ENCODE measurements at places on chromosomes 5 and 9.

GRCh38 chr5:11985993-11986392, 81.7 kb upstream of the CTNND2 start:
- DNase-seq: no peak

- DNase-seq: no peak
Observed at GRCh38 chr9:136740971-136741882, 1.5 kb downstream of the LCN10 start.

- no peak for DNase-seq
Observed at GRCh38 chr9:118987167-118987566, 382.1 kb downstream of the BRINP1 start.

DNA sequence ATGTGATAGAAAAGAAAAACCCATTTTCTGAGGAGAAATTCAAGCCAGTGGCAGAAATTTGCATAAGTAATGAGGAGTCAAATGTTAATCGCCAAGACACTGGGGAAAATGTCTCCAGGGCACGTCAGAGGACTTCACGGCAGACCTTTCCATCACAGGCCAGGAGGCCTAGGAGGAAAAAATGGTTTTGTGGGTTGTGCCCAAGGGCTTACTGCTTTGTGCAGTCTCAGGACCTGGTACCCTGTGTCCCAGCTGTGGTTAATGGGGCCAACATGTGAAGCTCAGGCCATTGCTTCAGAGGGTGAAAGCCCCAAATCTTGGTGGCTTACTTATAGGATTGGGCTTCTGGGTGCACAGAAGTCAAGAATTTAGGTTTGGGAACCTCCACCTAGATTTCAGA, 54.8 kb upstream of the ADAMTS2 start:
- no peak for DNase-seq

DNA sequence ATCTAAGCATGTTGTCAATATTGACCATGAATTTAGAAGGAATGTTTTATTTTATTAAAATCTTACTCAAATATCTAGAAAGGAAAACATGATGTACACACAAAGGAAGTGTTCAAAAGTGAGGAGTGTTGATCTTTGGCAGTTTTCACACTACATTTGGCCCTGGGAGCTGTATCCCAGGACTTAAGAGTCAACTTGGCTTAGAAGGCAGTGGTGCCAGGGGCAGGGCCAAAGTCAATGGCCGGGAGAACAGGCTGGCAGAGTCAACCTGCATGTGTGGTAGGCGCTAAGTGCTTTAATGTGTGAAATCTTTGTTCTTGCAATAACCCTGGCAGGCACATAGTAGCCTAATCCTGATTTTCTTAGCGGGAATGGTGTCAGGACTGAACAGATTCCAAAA, 228.4 kb downstream of the TENT4A start:
- no peak for DNase-seq

- peak; percentile 11 for DNase-seq
Observed at GRCh38 chr5:83184534-83184933, 107.2 kb downstream of the XRCC4 start.

- no peak for DNase-seq
Observed at GRCh38 chr5:140565780-140566095, 1.1 kb downstream of the SLC35A4 start.

DNA sequence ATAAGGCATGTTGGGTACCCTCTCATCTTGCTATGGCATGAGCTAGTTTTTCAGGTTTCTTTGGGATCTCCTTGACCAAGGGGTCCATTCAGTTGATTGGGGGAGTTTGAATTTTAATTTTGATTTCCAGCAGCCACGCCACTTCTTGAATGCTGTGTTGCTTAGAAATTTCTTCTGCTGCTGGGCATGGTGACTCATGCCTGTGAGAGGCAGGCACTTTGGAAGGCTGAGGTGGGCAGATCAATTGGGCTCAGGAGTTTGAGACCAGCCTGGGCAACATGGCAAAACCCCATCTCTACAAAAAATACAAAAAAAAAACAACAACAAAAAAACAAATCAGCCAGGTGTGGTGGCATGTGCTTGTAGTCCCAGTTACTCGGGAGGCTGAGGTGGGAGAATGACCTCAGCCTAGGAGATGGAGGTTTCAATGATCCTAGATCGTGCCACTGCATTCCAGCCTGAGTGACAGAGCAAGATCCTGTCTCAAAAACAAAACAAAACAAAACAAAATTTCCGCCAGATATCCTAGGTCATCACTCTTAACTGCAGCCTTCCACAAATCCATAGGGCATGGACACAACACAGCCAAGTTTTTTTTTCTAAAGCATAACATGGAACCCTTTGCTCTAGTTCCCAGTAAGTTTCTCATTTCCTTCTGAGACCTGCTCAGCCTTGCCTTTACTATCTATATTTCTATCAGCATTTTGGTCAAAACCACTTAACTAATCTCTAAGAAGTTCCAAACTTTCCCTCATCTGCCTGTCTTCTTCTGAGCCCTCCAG, 17.7 kb downstream of the TMC1 start:
- no peak for DNase-seq

- DNase-seq: peak; percentile 44
Observed at GRCh38 chr5:127011153-127011552, 19.2 kb downstream of the MARCHF3 start.

DNA sequence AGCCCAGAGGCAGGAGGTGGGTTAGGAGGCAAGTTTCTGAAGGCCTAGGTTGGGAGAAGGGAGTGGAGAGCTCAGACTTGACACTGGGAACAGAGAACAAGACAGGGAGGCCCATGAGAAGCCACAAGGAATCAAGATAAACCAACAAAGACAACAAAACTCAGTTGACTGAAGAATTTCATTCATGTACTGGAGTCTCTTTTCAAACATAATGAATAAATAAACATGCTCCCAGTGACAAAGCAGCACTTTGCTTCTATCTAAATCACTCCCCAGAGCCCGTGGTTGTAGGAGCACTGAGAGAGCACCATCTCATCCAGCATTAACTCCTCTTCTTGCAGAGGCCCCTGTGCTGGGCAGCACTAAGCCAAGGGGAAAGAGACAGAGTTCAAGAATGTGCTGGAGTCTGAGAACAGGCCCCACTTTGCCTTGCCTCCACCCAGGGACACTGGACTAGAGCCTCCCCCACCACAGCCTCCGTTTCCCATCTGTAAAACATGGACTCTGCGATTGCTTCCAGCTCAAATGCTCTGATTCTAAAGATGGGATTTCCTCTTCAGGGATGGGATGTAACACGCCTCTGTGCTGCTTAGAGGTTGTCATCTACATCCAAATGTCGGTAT, 282.0 kb downstream of the SPOCK1 start:
- peak; percentile 57 for DNase-seq

- peak; percentile 68 for DNase-seq
Observed at GRCh38 chr9:89274838-89275237, 36.2 kb upstream of the CKS2 start.

DNA sequence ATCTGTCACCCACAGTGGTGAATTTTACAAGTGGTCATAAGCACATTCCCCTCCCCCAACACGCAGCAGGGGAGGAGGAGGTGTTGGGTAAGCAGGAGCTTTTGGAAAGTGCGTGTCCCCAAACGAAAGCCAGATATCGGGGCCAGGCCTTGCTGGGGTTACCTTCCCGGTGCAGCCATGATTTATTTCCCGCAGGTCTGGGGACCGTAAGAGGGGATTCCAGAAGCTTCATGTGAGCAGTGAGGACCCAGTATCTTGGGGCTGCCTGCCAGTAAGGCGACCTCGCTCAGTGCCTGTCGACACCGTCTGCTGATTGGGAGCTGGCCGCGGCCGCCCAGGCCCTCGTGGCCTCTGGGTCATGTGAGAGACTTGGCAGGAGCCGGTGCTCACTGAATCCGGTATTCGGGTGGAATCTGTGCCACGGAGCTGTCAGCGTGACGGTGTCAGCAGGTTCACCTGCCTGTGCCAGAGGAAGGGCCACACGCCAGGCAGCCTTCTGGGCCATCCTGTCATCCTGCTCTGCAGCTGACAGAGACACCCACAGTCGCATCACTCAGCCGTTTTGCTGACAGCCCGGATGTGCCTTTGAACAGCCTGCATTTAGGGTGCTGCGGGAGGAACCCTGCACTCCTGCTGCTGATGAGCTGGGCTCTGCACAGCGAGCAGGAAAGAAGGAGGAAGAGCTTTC, 37.3 kb downstream of the SEC61B start:
- peak; percentile 17 for DNase-seq

DNA sequence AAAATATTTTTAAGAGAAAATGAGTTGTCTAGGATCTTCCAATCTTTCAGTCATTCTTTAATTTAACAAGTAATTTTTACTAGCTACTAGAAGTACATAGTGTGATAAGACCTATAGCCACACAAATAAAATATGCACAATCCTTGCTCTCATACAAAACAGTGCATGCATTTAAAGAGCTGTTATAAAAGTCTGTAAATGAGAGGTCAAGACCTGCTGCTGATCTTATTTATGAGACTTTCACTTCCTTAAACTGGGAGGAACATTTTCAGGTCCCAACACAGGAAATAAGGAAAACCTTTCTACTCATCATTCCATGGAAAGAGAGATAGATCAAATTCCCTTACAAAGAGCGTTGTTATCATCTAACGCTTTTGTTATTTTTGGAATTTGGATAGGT, 54.2 kb upstream of the PAM start:
- no peak for DNase-seq

DNA sequence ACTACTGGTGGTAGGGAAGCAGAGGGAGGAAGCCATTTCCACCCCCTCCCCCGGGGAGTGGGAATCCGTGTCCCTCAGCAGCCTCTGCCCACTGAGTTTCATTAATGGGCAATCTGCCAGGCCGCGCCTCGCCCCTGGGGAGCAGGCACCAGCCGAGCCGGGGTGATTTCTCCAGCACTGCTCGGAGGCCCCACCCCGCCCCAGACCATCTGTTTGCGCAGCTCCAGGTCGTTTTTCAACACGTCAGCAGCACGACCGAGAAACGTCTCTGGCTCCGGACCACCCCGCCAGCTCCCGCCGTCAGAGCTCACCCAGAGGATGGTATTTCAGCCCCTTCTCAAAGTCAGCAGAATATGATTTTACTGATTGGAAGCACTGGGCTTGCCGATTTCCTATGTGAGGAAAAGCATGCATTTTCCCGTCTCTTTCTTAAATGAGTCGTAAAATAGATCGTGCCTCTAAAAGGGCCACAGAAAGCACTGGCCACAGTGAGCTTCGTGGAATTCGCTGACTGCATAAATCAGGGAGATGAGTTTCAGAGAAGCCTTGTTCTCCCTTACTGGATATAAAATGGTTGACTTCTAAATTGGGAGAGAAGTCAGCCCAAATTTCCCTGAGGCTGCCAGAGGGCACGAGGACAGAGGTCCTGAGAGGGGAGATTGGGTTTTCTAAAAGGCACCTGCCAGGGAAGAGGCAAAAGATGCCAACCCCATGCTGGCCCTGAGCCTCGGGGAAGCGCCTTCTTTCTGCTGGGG, 47.0 kb downstream of the OLFM1 start:
- DNase-seq: no peak

GRCh38 chr9:123175854-123176629, 92.3 kb downstream of the STRBP start:
- no peak for DNase-seq

- DNase-seq: no peak
Observed at GRCh38 chr5:142946547-142947426, 176.6 kb downstream of the ARHGAP26 start.

GRCh38 chr5:154535535-154535934, 57.5 kb upstream of the HAND1 start:
- DNase-seq: no peak

- no peak for DNase-seq
Observed at GRCh38 chr9:133584559-133585476, 24.4 kb downstream of the FAM163B start.

- DNase-seq: no peak
Observed at GRCh38 chr9:136890661-136891060, 4.3 kb downstream of the TRAF2 start.

- DNase-seq: no peak
Observed at GRCh38 chr9:1535051-1535450, 480.1 kb upstream of the SMARCA2 start.

DNA sequence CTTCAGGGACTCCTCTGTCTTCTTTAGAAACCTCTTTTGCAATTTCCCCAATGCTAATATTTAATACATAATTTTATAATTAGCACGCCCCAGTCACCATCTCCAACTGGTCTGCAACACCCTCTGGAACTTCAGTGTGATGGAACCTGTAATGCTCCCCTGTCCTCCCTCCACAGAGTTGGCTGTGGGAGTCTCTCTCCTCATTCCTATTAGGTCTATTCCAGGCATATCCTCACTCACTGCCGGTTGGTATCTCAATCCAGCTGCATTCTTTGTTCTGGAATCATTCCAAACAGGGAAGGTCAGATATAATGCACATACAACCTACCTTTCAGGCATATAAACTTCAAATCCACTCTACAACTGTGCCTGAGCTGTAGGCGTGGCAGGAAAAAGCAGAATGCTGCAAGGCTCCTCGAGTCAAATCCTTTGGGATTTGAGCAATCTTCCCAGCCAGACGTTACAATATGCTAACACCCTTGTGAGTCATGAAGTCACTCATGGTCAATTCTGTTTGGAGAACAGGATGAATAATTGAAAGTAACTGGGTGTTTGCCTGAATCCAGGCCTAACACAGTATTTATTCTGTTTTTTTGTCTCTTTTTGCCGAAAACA, 293.8 kb downstream of the CWC27 start:
- peak; percentile 99 for DNase-seq

- peak; percentile 92 for DNase-seq
Observed at GRCh38 chr5:98341038-98342032, 432.1 kb upstream of the RGMB start.

- no peak for DNase-seq
Observed at GRCh38 chr5:147084702-147085101, 150.1 kb upstream of the STK32A start.

- DNase-seq: no peak
Observed at GRCh38 chr5:14440223-14440581, 141.4 kb upstream of the OTULINL start.

DNA sequence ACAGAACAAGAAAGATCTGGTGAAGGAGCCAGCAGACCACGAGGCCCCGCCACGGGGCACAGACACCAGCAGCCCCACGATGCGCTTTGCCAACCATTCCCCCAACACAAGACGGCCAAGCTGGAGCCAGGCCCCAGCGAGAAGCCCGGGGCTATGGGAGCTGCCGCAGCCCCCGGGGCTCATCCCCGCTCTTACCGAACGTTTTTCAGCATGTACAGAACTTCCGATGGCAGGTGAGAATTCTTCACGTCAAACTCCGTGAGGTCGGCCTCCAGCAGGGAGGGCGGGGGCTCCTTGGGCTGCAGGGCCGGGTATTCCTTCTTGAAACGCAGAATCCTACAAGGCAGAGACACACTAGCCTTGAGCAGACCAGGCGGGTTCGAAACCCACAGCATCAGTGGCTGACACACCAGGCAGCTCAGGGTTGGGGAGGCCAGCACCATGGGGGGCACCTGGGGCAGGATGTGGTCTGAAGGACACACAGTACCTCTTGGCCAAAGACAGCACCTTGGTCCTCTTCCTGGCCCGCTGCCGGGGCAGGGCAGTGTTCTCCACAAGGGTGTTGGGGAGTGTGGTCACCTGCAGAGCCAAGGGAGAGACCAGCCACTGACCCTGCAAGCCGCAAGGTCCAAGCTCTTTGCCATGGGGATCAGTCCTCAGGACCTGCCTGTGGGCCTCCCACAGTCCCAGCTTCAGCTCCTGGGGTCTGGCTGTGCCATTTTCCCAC, 6.8 kb downstream of the PNPLA7 start:
- DNase-seq: no peak

GRCh38 chr9:35690614-35691333, 1.0 kb upstream of the TPM2 start:
- DNase-seq: peak; percentile 93

Measured in fibroblast of skin of back (primary cell).